ENCODE measurements at places on chromosomes 4 and X.
A peak's percentile ranks its signal among the peaks of the same experiment; 100 is the strongest.

DNA sequence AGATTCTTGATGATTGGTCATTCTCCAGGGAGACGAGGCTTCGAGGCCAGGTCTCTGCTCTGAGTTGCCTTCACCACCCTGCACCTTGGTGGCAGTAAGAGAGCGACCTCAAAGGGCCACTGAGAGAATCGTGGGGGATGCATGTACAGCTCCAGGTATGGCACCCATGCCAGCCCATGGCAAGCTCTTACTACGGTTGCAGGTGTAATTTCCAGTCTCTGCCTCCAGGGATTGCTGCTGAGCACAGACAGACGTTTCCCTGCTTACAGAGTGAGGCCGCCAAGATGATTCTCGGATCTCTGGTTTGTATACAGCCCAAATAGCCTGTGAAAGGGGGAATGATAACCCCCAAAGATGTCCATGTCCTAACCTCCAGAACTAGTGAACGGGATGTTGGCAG lies 16.3 kb upstream of the DRD5 start:
- no peak for DNase-seq

DNA sequence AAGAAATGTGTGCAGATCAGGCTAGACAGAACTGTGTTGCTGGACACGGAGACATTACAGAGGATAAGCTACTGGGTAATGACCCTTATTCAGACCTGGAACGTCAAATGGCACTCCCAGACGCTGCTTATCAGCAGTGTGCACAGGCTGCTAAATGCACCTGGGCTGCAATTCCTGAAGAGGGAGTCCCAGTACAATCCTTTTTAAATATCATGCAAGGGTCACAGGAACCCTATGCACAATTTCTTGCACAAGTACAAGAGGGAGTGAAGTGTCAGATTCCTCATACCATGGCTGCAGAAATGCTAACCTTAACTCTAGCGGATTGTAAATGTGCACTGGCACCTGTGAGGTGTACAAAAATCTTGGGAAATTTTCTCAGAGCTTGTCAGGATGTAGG lies 16.9 kb downstream of the SPIN2B start:
- no peak for DNase-seq

DNA sequence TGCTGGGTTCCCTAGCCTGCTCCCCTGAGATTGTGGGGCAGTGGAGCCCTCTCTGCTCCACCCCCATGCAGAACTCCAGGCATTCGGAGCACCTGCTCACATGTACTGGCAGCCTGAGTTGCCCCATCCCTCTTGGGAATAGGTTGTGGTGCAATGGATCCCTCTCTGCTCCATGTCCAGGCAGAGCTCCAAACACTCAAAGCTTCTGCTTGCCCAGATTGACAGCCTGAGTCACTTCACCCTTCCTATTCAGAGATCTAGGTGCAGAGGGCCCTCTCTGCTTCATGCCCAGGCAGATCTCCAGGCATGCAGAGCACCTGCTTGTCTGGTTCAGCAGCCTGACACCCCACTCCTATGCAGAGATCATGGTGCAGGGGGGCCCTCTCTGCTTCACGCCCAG lies 18.6 kb upstream of the TEX13B start:
- DNase-seq = no peak

GRCh38 chr4:83917572-83917971 lies 381.7 kb downstream of the GPAT3 start:
- no peak for DNase-seq

DNA sequence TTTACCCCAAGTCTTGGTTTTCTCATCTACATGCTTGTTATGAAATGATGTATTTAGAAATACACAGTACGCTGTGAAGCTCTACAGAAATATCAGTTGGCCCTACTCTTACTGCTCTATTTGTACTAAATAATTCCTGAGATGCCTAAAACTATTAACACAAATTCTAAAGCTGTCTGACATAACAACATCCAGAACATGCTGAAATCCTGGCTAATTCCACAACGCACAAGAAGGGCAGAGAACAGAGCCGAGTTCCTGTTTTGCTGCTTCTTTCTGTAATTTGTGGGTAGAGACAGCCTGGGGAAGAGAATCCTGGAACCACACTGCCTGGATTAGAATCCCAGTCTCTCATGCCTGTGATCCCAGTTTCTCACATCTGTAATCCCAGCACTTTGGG lies 59.0 kb downstream of the ZNF827 start:
- DNase-seq = no peak

DNA sequence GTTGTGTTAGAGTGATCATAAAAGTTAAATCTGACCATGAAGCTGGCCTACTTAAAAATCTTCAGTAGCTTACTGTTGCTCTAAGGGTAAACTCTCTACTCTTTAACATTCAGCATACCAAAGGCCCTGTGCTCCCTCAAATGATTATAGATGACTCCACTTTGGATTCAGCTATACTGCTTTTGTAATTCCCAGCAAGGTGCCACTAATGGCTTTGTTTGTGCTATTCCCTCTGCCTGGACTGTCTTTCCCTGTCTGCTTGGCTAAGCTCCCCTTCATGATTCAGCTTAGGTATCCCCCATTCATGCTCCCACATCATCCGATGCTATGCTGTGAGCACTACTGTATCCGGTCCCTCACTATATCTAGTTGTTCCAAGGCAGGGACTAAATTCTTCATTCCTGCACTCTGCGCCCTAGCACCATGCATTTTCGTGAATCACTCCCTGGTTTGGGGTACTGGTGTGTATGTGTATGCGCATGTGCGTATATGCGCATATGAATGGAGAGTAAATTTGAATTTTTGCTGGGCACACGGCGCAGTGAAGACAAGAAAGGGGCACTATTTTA lies 453 bp upstream of the PBDC1 start:
- no peak for DNase-seq

- DNase-seq = no peak
Measured at GRCh38 chr4:135418353-135418752, 1216.8 kb upstream of the PABPC4L start.

DNA sequence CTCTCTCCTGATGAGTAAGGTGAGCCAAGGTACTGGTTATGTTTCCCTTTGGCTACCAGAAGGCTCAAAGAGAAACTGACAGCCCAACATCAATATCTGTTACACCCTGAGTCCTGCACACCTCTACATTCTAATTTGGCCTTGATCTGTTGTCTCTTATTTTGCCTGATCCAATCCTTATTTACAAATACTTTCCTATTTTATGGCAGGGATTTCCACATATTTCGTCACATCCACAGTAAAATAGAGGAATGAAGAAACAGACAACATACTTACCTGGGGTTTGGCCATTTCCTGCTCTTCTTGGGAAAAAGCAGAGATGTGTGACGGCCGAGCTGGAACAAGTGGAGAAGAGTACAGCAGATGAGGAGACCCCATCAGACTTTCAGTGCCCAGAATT lies 1.5 kb downstream of the ZNF182 start:
- DNase-seq = no peak

DNA sequence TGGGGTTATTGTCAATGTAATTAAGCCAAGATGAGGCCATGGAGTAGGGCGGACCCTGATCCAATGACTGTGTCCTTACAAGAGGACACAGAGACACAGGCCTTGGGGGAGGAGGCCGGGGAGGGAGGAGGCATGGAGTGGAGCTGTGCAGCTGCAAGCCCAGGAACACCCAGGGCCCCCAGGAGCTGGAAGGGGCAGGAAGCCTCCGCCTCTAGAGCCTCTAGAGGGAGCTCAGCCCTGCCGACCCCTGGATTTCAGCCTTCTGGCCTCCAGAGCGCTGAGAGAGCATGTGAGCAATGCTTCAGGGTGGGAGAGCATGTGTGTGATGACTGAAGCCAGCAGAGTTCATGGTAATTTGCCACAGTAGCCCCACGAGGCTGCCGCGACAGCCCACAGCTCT lies 234.6 kb downstream of the AFAP1 start:
- DNase-seq = no peak

GRCh38 chr4:54668014-54668611 lies 10.4 kb downstream of the KIT start:
- DNase-seq = no peak

DNA sequence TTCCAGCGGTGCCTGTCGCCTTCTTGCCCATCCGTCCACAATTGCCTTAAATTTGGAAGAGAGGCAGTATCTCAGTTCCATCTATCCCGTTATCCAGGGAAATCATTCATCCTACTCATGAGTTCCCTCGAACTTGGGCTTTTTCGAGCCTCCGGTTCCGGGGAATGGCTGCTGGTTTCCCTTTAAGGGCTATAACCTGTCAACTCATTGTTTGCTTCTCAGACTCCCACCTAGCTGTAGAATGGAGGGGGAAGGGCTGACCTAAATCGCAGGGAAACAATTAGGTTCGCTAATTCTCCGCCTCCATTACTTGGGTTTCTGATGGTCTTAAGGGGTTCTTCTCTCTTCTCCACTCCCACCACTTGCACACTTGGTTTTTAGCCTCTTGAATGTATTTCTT lies 1.2 kb downstream of the UCHL1 start:
- no peak for DNase-seq

DNA sequence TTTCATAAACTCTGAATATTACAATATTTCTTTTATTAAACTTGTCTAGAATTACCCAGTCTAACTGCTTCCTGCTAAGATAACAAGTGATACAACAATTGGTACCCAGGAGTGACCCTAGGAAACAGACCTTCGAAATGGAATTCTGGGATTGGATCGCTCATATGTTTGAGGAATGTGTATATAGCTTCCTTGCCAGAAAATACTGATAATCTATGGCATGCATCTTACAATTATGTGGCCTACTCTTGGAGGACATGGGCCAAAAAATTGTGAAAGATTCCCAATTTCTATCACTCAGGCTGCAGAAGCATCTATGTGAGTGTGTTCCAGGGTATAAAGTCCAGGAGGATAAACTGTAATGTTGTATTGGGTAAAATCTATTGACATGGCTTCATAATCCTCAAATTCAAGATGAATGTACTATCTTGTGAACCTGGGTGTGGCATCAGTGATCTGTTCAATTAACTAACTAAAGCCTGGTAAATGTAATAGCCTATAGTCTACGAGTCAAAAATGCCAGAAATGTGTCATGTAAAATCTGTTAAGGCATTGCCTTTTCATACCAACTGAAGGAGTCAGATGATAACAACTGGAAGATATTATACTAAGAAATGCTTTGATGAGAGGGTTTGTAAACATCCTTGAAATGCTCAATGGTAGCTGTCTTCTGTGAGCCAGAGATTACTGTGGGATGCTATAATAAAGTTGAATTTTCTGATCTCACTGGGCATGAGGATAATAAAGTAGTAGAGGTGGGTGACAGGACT lies 1499.3 kb downstream of the PCDH7 start:
- DNase-seq = no peak

GRCh38 chr4:3201718-3202702 lies 46.9 kb upstream of the MSANTD1 start:
- DNase-seq = peak; percentile 18

DNA sequence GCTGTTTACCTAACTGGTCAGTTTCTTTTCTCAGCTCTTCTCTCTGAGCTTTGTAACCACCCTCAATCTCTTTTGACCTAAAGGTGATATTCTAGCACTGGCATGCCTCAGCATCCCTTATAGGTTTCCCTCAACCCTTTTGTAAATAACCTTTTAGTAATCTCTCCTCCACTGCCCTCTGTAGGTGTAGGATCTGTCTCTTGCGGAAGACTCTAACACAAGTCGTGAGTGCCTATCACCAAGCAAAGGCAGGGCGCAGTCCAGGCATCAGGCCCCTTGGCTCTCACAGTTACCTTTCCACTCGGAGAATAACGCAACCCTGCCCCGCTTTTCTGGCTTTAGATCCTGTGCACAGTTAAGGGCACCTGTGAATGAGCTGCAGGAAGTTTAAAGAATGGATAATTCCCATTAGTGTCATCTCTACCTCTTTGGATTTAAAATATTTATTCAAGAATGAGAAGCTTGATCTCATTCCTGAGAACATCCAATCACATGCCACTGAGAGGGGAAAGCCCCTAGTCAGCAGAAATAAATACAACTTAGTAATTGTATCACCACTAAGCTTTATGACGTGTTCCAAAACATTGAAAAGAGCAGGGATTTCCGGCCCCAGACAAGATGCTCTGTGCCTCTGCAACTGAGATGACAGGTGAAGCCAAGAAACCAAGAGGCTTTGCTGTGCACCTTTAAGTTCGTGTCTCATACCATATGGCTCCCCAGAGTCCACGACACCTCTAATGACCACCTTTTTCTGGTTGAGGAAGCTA lies 58.8 kb downstream of the SPINK2 start:
- no peak for DNase-seq

DNA sequence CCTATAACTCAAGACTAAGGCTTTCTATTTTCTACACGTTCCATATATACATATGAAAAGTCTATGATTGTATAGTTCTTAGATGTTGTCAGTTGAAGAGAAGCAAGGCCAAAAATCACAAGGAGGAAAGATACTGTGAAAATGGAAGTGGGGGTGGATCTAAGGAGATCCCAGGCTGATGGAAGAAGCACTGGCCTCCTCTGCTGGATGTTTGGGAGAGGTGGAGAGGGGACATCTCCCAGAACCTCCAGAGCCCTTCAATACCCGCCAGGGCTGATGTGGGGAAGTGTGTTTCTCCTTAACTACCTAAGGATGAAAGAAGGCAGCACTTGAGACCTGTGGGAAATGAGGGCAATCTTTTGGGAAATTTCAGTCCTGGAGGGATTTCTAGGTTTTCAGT lies 67.4 kb downstream of the RASGEF1B start:
- no peak for DNase-seq

GRCh38 chrX:14427614-14428013 lies 101.7 kb upstream of the GLRA2 start:
- DNase-seq = no peak

- no peak for DNase-seq
Measured at GRCh38 chr4:155179216-155179615, 29.2 kb upstream of the NPY2R start.

DNA sequence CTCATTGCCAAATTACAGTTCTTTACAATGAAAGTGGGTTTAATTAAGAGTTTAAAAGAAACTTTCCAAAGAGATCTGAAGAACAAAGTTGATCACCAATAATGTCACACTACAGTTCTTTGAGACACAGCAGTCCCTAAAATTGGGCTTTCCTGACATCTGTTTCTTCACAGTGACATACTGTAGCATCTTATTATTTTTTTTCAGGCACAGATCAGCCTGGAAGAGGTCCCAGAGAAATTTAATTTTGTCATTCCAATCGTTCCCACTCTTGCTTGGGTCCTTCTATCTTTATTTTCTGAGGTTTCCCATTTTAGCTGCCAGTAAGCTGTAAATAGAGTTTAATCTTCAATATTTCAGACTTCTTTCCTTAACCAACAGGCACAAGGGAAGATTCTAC lies 143.1 kb upstream of the FRMPD4 start:
- no peak for DNase-seq

GRCh38 chrX:68304602-68305001 lies 128.7 kb downstream of the OPHN1 start:
- DNase-seq = no peak

- DNase-seq = no peak
Measured at GRCh38 chrX:71056867-71057266, 11.3 kb downstream of the SNX12 start.

GRCh38 chr4:140645614-140646412 lies 77.1 kb upstream of the UCP1 start:
- no peak for DNase-seq

- no peak for DNase-seq
Measured at GRCh38 chr4:84412062-84412461, 87.0 kb downstream of the NKX6-1 start.

DNA sequence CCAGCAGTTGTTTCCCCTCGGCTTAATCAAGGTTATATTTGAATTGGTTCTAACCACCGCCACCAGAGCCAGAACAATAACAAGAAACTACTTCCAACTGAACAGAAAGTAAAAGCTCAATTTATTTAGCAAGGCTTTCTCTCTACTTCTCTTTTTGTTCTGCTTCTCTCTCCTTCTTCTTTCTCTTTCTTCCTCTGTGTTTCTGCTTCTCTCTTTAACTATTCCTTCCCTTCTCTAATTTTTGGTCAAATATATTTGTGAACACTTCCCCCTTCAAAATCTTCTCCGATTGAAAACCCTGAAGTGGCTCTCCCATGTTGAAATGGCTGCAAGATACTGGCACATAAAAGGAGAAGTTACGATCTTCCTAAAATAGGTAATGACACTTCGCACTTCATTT lies 1195.9 kb upstream of the PRKX start:
- DNase-seq = no peak

Measured in stimulated activated CD8-positive, alpha-beta memory T cell treated with anti-CD3 and anti-CD28 coated beads, Interleukin-15, amount 100 ng/mL, for 4 hours (primary cell).